ENCODE measurements at places on chromosomes 2 and 18.

GRCh38 chr2:143730953-143731260, 601.7 kb downstream of the ARHGAP15 start:
- DNase-seq = no peak

GRCh38 chr2:64825831-64826491, 163.2 kb upstream of the SLC1A4 start:
- DNase-seq = no peak

DNA sequence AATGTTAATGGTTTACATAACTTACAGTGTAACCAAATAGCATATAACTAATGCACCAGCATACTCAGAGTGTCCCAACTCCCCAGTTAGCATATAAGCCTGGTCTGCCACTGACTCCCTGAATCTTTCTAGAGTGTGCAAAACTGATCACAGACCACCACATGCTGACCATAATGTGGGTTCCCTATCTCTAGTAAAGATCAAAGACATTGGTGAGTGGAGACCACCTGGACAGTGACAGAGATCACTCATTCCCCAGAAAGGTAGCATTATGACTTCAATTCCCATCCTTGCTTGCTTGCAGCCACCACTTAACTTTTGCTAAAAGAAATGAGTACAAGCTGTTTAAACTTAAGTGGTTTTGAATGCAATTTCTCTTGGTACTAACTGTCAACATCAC, 39.0 kb downstream of the KANSL1L start:
- DNase-seq = no peak

- no peak for DNase-seq
These were observed 183.2 kb upstream of the SPRED2 start for GRCh38 chr2:65615602-65616001.

- no peak for DNase-seq
These were observed 44.5 kb downstream of the SH3RF3 start for GRCh38 chr2:109173311-109174171.

- no peak for DNase-seq
These were observed 21.8 kb downstream of the HSPD1 start for GRCh38 chr2:197477797-197478196.

GRCh38 chr2:219205165-219205538, 1.4 kb upstream of the ZFAND2B start:
- no peak for DNase-seq

All from GM19239 (cell line).